ENCODE measurements at places on chromosomes 6 and 20.

DNA sequence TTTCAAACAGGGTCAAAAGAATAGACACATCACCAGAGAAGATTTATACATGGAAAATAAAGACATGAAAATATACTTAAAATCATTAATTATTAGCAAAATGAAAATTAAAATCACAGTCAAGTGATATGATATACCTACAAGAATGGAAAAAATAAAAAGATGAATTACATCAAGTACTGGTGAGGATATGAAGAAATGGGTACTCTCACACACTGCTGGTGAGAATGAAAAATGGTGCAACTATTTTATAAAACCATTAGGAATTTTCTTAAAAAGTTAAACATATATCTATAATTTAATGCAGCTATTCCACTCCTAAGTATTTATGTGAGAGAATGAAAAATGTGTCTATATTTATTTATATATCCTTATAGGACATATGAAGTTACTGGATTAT, 136.3 kb upstream of the GRIK2 start:
- peaks cover 9% of the 10 kb centered on the region for H3K36me3 ChIP-seq
- no peak for DNase-seq

- DNase-seq = no peak
- H3K27ac ChIP-seq = no peak overlapping the region
- peaks cover 3% of the 10 kb centered on the region for H3K4me1 ChIP-seq
- no peaks in the 10 kb centered on the region for H3K36me3 ChIP-seq
Observed at GRCh38 chr6:111939902-111940301, 66.7 kb upstream of the FYN start.

DNA sequence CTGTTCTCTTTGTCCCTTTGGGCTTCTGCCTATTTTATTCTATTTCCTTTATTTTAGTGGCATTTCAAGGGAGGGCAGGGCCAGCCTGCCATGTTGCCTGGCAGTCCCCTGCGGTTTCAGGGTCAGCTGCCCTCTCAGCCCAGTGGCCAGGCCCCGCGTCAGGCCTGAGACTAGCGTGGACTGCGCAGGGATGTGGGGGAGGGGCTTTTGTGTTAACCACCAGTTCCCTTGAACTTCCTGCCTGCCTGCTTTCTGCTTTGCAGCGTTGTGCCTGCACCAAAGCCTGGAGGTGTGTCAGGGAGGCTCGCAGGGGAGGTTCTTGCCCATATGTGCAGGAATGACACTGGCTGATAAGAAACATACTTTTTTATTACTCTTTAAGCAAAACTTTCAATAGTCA, 157.6 kb downstream of the SLC35B3 start:
- DNase-seq = peak; percentile 1
- peaks cover 6% of the 10 kb centered on the region for H3K4me1 ChIP-seq
- no peak overlapping the region for H3K4me3 ChIP-seq

GRCh38 chr6:96727144-96727543, 110.1 kb downstream of the GPR63 start:
- DNase-seq = no peak
- H3K4me1 ChIP-seq = no peaks in the 10 kb centered on the region
- no peak overlapping the region for H3K27ac ChIP-seq

- no peak overlapping the region for H3K27ac ChIP-seq
- H3K27me3 ChIP-seq = no peaks in the 10 kb centered on the region
- DNase-seq = no peak
Observed at GRCh38 chr6:82902290-82902689, 163.4 kb downstream of the UBE3D start.

GRCh38 chr6:33586108-33586640, 6.1 kb upstream of the BAK1 start:
- no peak overlapping the region for H3K4me3 ChIP-seq
- no peaks in the 10 kb centered on the region for H3K27me3 ChIP-seq
- H3K36me3 ChIP-seq = no peaks in the 10 kb centered on the region
- H3K27ac ChIP-seq = peak overlapping the region; percentile 94

- H3K27ac ChIP-seq = peak overlapping the region; percentile 97
- H3K4me3 ChIP-seq = peak overlapping the region; percentile 87
- H3K27me3 ChIP-seq = no peaks in the 10 kb centered on the region
- H3K4me1 ChIP-seq = peaks cover 44% of the 10 kb centered on the region
Observed at GRCh38 chr6:63635215-63635587, 401 bp upstream of the PHF3 start.

- no peak for DNase-seq
- H3K36me3 ChIP-seq = no peaks in the 10 kb centered on the region
- no peak overlapping the region for H3K27ac ChIP-seq
- peaks cover 2% of the 10 kb centered on the region for H3K4me1 ChIP-seq
- H3K4me3 ChIP-seq = no peak overlapping the region
- H3K27me3 ChIP-seq = no peaks in the 10 kb centered on the region
Observed at GRCh38 chr6:21836772-21837425, 243.3 kb downstream of the SOX4 start.

DNA sequence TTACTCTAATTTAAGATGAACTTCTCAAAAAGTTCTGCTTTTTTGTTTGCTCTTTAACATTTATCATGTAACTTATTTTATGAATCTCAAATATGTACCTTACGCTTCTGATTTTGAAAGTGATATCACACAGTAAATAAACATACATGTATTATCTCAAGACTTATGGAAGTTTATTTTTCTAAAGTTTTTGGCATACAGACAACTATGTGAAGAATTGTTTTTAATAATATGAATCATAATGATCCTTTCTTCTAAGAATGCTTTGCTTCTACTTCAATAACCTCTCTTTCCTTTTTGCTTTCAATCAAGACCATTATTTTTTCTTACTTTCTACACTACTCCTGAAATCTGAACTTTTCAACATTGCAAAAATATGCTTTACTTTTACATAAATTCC, 816.4 kb downstream of the EYS start:
- no peak overlapping the region for H3K27ac ChIP-seq
- DNase-seq = no peak
- no peak overlapping the region for H3K4me3 ChIP-seq

GRCh38 chr6:68975064-68975463, 340.0 kb downstream of the ADGRB3 start:
- no peaks in the 10 kb centered on the region for H3K4me1 ChIP-seq
- DNase-seq = no peak
- H3K36me3 ChIP-seq = no peaks in the 10 kb centered on the region
- H3K27ac ChIP-seq = no peak overlapping the region
- no peak overlapping the region for H3K4me3 ChIP-seq
- no peaks in the 10 kb centered on the region for H3K27me3 ChIP-seq

Measured in naive thymus-derived CD8-positive, alpha-beta T cell (primary cell).